ENCODE measurements at places on chromosomes 12 and 14.

- no peak for DNase-seq
These were observed 12.5 kb downstream of the AHNAK2 start for GRCh38 chr14:104965561-104966231.

DNA sequence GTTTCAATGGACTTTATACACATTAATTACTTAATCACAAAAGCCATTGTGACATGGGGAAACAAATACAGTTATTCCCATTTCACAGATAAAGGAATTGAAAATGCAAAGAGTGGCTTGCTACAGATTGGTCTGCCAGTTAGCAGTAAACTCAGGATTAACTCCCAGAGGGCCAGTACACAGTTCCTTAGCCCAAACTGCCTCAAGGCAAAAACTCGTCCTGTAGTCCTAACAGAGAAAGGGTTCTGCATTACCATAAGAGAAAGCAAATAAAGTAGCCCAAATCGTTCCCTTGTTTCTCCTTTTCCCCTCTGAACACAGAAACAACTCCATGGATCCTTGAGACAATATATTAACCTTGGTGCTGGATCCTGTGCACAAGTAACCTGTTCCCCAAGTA, 274.4 kb downstream of the LRIG3 start:
- no peak for DNase-seq

DNA sequence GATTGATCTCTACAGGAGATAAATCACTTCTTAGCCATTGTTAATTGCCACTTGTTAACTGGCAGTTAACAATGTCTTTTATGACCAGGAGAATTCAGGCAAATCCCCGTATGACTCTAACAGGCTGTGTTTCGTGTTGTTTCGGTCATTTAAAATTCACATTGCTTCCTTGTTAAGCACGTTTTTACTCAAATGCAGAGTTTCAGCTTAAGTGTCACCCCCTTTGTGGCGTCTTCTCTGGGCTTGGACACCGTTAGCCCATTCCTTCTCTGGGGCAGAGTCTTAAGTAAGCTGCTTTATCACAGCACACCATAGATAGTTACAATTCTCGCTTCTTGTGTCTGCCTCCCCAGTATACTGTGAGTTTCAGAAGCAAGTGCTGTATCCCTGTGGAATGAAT, 205.4 kb downstream of the EPS8 start:
- no peak for DNase-seq

DNA sequence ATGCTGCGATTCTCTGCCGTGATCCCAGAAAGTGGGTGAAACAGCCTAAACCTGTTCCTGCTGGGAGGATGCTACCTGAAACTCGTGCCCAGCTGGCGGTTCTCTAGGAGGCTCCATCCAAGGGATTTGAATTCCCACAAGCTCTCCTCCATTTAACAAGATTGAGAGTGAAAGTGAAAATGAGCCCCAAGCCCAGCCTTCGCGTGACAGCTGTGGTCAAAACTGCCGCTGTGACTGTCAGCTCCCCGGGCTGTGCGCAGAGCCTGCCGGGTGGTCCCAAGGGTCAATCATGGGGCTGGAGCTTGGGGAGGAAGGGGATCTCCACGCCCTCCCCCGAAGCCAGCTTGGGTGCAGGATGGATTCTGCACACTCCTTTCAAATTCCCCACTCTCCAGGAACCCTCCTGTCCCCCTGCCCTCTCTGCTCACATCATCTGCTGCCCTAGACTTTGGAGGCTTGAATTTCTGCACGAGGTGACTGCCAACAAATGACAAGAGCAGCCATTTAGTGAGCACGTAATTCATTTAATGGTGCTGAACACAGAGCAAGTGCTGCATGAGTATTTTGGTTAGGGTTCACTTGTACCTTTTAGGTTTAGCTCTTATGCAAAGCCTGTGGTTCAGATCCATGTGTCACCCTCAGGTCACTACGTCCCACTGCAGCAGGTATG, 5.3 kb downstream of the ASB2 start:
- peak; percentile 87 for DNase-seq

GRCh38 chr12:124493809-124494750, 73.3 kb downstream of the NCOR2 start:
- peak; percentile 93 for DNase-seq

GRCh38 chr12:121015825-121016766, at the start of gene C12orf43:
TSS of gene C12orf43 (minus strand) at chr12:121016487. CDS start at chr12:121016474, 13 bp downstream.
- DNase-seq: peak; percentile 98

DNA sequence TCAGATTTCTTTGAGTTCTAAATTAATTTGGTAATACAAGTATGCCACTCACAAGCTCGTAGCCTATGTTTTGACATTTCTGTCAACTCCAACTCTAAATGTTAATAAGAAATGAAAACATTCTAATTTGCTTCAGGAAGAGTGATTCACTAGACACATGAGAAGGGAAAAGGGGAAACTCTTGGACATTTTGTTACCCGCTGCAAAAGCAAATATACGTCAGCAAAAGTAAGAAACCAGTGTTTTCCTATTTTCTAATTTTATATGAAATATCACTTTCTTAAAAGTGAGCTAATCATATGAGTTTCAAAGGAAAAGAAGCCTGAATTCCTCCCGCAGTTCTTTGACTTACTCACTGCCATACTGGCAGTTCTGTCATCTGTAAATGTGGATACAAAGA, 162.3 kb downstream of the GRIP1 start:
- DNase-seq: no peak

DNA sequence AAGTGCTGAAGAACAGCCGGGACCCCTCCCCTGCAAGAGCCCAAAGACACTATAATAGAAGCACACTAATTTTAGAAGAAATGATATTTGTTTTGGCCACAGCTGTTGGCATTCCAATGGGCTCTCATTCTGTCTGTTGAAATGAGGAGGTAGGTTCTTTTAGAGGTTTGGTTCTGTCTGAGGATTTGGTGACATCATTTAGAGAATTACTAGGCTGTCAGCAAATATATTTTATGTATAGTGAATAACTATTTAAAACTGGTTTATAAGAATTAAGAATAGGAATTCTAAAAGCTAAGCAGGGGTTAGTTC, 200.7 kb upstream of the SLC38A2 start:
- DNase-seq: no peak

DNA sequence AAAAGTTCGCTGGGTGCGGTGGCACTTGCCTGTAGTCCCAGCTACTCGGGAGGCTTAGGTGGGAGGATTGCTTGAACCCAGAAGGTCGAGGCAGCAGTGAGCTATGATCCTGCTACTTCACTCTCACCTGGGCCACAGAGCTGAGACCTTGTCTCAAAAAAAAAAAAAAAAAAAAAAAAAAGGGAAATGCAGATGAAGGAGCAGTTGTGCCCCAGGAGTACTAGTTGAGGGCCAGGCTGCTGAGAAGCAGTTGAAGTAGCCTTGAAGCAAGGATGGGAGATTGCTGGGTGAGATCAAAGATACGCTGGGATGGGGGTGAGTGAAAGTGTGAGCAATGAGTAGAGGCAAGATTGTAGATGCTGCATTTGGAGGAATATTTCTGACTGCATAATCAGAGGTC, 93.4 kb upstream of the DNM1L start:
- no peak for DNase-seq

GRCh38 chr12:46518169-46518568, 145.6 kb upstream of the SLC38A2 start:
- DNase-seq: no peak

DNA sequence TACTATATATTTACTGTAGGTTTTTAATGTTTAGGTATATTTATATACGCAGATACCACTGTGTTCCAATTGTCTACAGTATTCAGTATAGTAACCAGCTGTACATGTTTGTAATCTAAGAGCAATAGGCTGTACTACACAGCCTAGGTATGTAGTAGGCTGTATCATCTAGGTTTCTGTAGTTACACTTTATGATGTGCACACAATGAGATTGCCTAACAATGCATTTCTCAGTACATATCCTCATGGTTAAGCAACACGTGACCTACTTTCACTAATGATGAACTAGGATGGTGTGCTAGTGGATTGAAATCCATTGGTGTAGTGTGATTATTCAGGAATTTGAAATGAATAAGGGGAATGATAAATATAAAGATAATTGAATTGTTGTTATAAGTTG, 77.7 kb downstream of the ETNK1 start:
- no peak for DNase-seq

DNA sequence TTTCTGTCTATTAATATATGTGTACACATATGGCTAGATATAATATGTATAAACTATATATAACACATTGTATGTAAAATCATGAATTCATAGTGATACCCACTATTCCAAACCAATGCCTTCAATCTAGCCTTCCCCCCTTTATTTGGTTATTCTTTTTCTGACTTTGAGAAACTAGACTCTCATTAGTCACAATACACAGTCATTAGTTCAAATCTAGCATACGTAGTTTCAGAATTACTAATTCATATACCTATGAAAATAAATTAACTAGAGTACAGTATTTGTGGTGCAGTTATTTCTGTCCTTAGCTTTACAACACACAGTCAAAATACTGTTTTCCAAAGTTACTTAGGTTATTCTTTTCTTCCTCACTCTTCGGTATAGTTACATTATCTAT, 268.2 kb downstream of the DPF3 start:
- no peak for DNase-seq

- DNase-seq: no peak
These were observed 19.3 kb downstream of the SLC25A3 start for GRCh38 chr12:98612696-98613334.
